ENCODE measurements at places on chromosomes 2 and 18. TPM values are rescaled to one million over a fixed set of nuclear protein-coding genes. Genes with fewer than 3 reads are reported as not detected.

CIDEA gene
- polyA plus RNA-seq = not detected

BOK gene
- polyA plus RNA-seq = not detected

DNA sequence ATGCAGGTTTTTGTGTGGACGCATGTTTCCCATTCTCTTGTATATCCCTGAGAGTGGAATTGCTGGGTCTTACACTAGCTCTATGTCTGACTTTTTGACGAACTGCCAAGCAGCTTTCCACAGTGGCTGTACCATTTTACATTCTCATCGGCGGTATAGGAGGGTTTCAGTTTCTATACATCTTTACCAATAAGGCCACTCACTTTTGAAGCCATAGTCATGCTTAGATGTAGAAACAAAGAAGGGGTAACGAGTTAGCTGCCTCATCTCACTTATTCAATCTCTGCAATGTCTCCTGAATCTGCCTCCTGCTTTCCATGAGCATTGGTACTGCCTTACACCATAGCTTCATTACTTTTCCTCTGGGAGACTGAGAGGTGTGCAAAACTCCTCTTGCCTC, 47.4 kb downstream of the MMADHC start:
- H3K36me3 ChIP-seq = no peaks in the 10 kb centered on the region
- no peaks in the 10 kb centered on the region for H3K27me3 ChIP-seq
- H3K4me3 ChIP-seq = no peak overlapping the region
- peaks cover 4% of the 10 kb centered on the region for H3K4me1 ChIP-seq

DNAH6 gene
- 0.69 TPM for polyA plus RNA-seq

GRCh38 chr2:16869711-16870110, 204.1 kb upstream of the CYRIA start:
- no peak overlapping the region for H3K4me3 ChIP-seq
- H3K27ac ChIP-seq = no peak overlapping the region
- no peaks in the 10 kb centered on the region for H3K4me1 ChIP-seq
- no peaks in the 10 kb centered on the region for H3K27me3 ChIP-seq

- peak overlapping the region; percentile 99 for H3K4me3 ChIP-seq
- peak overlapping the region; percentile 99 for H3K27ac ChIP-seq
- H3K4me1 ChIP-seq = peaks cover 35% of the 10 kb centered on the region
- H3K36me3 ChIP-seq = peaks cover 9% of the 10 kb centered on the region
Measured at GRCh38 chr2:27356056-27356381, 545 bp downstream of the GTF3C2 start.

AMER3 gene
- polyA plus RNA-seq = not detected

- H3K27ac ChIP-seq = no peak overlapping the region
- peaks cover 25% of the 10 kb centered on the region for H3K27me3 ChIP-seq
- H3K4me1 ChIP-seq = no peaks in the 10 kb centered on the region
- no peaks in the 10 kb centered on the region for H3K36me3 ChIP-seq
Measured at GRCh38 chr2:118268268-118268667, 180.0 kb downstream of the INSIG2 start.

DNA sequence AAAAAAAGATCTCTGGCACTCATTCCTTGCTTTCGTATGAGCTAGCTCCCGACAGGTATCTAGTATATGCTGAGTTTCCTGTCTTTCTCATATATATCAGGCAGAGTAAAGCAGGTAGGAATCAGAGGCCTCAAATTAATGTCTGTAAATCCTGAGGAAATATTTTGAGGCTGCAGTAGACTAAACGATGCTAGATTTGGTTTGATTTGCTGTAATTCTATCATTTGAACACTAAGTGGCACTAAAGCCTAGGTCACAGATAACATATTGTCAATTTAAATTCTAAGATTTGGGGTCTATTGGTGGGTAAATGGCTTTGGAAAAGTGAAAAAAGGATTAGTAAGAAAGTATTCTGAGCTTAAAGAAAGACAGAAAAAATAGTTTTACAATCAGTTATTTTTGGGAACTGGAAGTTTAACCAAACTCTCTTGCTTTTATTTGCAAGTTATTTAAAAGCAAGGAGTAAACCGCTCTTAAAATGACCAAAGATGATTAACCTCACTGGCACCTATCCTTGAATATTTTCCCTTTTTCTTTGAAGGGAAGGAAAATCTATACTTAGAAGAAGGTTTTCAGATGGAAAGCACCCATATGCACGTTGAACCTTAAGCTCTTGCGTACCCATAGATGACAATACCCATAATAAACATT, 37.6 kb upstream of the SLC4A10 start:
- no peaks in the 10 kb centered on the region for H3K36me3 ChIP-seq
- H3K4me1 ChIP-seq = no peaks in the 10 kb centered on the region
- no peak for DNase-seq
- H3K27ac ChIP-seq = no peak overlapping the region
- no peaks in the 10 kb centered on the region for H3K27me3 ChIP-seq

- no peak overlapping the region for H3K27ac ChIP-seq
- H3K4me1 ChIP-seq = no peaks in the 10 kb centered on the region
- DNase-seq = no peak
Measured at GRCh38 chr2:121771976-121772742, 16.7 kb downstream of the TSN start.

RBM44 gene
- polyA plus RNA-seq = not detected

DNA sequence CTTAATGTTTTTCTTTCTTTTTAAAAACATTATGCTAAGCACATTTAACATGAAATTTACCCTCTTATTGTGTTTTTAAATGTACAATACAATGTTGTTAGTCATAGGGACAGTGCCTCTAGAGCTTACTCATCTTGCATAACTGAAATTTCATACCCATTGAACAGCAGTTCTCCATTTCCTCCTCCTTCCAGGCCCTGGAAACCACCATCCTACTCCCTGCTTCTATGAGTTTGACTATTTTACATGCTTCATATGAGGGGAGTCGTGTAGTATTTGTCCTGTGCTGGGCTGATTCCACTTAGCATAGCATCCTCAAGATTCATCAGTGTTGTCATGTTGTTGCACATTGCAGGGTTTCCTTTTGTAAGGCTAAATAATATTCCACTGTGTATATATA, 92.6 kb downstream of the SPATS2L start:
- no peak overlapping the region for H3K27ac ChIP-seq
- peaks cover 8% of the 10 kb centered on the region for H3K27me3 ChIP-seq
- no peak overlapping the region for H3K4me3 ChIP-seq
- DNase-seq = no peak

GRCh38 chr2:29113027-29113686, 2.1 kb upstream of the CLIP4 start:
- H3K4me3 ChIP-seq = peak overlapping the region; percentile 97
- no peak for DNase-seq

DNA sequence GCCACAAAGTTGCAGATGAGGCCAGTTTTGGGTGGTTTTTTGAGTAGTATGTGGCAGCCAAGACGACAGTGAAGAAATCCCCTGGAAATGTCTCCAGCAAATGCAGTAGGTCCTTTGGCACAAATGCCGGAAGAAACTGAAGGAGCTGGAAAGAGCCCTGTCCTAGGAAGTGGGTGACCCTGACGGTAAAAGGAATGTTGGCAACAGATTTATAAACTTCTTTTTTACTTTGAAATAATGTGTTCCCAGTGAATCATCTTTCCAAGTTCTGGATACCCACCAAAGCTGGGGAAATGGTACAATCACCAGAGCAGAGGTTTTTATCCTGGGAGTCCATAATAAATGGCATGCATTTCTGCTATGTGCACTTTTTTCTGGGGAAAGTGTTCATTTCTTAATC, 112.9 kb downstream of the CSRNP3 start:
- no peak overlapping the region for H3K4me3 ChIP-seq
- H3K4me1 ChIP-seq = peaks cover 4% of the 10 kb centered on the region
- H3K36me3 ChIP-seq = no peaks in the 10 kb centered on the region
- H3K27ac ChIP-seq = no peak overlapping the region

CPLX4 gene
- polyA plus RNA-seq = not detected

SCN1A gene
- polyA plus RNA-seq = not detected

- H3K27me3 ChIP-seq = no peaks in the 10 kb centered on the region
- H3K4me1 ChIP-seq = peaks cover 43% of the 10 kb centered on the region
- peak overlapping the region; percentile 81 for H3K27ac ChIP-seq
- DNase-seq = no peak
- peaks cover 12% of the 10 kb centered on the region for H3K36me3 ChIP-seq
Measured at GRCh38 chr2:85405201-85406059, 4.7 kb downstream of the CAPG start.

PROKR1 gene
- polyA plus RNA-seq = not detected

GRCh38 chr18:76567835-76568445, 72.9 kb upstream of the ZNF516 start:
- H3K4me1 ChIP-seq = no peaks in the 10 kb centered on the region
- no peak overlapping the region for H3K27ac ChIP-seq
- peaks cover 23% of the 10 kb centered on the region for H3K27me3 ChIP-seq
- H3K4me3 ChIP-seq = no peak overlapping the region
- DNase-seq = no peak
